ENCODE measurements at places on chromosomes 13 and 19.

DNA sequence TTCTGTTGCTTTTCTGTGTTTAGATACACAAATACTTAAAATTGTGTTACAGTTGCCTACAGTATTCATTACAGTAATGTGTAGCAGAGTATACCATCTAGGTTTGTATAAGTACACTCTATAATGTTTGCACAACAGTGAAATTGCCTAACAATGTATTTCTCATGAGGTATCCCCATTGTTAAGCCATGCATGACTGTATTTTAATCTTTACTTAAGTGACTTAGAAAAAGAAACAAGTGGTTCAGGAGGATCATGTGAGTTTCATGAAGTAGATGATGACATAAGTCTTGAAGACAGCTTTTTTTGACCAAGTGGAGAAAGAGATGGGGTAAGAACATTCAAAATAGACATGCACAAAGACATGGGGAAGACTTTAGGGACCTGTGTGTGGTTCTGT lies 8.4 kb upstream of the KCTD4 start:
- DNase-seq, result no peak

DNA sequence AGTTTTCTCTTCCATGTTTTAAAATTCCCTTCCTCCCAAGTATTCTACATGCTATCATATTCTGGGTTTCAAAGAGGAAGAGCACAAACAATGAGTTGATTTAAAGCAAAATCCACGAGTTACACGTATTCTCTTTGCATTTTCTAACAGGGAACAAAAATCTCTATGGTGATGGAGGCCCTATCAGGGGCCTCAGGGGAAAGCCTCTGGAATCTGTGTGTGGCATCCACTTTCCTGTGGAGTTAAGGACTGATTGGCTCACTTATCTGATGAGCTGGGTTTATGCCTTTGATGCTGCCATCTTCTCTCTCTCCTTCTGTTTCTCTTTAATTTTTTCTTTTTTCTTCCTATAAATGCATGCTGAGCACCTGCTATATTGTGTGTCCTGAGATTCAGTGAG lies 14.8 kb downstream of the OLFM4 start:
- no peak for DNase-seq

DNA sequence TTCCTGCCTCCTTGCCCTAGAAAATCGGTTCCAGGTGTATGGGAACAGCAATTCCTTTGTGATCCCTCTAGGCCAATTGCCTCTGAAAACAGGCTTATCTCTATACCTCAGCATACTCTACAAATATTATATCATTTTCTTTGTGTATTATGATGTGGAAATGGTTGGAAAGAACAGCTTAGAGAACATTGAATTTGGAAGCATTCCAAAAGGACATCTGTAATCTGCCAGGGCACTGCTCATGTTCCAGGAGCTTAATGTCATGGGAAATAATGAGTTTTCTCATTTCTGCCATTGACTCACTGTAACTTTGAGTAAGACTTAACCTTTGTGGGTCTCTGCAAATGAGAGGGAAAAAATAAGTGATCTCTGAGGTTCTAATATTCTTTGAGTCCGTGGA lies 147.3 kb downstream of the UFM1 start:
- DNase-seq, result no peak

DNA sequence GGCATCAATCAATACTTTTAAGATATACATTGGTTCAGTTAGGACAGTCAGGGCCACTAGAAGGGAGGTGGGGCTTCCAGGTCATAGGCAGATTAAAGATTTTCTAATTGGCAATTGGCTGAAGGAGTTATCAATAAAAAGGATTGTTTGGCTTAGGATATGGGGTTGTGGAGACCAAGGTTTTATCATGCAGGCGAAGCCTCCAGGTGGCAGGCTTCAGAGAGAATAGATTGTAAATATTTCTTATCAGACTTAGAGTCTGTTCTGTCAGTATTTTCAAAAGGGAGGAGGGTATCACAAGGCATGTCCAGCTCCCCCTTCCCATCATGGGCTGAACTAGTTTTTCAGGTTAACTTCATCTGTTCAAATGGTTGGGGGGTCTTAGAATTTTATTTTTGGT lies 77.4 kb upstream of the FARP1 start:
- no peak for DNase-seq

DNA sequence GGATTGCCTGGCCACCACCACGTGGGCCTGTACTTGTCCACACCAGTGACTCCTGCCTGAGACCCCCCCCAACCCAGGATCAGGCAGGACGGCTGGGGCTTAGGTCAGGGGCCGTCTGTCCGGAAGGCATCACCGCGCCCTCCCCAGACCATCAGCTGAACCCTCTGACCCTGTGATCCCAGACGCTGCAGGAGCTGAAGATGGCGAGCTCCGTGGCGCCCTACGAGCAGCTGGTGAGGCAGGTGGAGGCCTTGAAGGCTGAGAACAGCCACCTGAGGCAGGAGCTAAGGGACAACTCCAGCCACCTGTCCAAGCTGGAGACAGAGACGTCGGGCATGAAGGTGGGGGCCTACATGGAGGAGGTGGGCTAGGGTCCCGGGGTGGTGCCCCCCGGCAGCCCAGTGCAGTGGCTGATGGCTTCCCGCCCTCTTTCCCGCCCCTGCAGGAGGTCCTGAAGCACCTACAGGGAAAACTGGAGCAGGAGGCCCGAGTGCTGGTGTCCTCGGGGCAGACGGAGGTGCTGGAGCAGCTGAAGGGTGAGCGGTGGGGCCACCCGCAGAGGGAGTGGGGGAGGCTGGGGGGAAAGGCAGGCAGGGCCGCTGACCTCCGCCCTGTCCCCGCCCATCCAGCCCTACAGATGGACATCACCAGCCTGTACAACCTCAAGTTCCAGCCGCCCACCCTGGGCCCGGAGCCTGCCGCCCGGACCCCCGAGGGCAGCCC lies 3.0 kb downstream of the APC2 start:
- DNase-seq, result no peak

GRCh38 chr19:37594304-37594981 lies at the start of the genes ZNF540 and ZNF571:
TSS of gene ZNF540 (plus strand) at chr19:37594876. CDS start at chr19:37598448, 3,572 bp downstream.
TSS of gene ZNF571 (minus strand) at chr19:37594792. CDS start at chr19:37586676, 8,116 bp downstream.
- peak; percentile 94 for DNase-seq

DNA sequence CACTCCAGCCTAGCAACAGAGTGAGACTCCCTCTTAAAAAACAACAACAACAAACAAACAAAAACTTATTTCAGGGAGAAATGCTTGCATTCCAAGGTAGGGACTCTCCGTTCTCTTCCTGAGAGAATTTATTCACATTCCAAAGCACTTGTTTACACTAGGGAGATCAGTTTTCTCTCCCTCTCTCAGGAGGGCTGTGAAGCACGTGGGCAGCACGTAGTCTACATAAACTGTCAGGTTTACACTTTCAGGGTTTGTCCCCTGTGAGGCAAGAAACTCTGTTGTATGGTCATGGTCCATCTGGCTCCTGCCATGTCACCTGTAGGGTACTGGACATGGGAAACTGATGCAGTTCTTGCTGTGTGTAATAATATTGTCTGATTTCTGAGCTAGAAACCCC lies 31.6 kb downstream of the WDR87 start:
- no peak for DNase-seq

GRCh38 chr13:35839806-35840205 lies 291.4 kb downstream of the DCLK1 start:
- DNase-seq, result no peak

DNA sequence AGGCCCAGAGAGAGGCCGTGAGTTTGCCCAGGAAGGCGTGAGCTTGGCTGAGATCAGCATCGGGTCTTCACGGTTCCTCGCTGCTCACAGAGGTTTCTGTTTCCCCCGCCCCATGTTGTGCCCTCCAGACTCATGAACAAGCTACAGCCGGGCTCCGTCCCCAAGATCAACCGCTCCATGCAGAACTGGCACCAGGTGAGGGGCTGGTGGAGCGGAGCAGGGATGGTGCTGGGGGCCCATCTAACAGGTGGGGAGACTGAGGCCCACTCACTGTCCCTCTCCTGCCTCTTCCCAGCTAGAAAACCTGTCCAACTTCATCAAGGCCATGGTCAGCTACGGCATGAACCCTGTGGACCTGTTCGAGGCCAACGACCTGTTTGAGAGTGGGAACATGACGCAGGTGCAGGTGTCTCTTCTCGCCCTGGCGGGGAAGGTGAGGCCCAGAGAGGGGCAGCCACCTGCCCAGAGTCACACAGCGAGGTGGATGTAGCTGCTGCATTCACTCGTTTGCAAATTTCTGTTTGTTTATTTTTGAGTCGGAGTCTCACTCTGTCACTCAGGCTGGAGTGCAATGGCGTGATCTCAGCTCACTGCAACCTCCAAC lies 6.0 kb downstream of the CNN2 start:
- DNase-seq, result no peak

GRCh38 chr13:70616847-70617246 lies 508.6 kb upstream of the KLHL1 start:
- no peak for DNase-seq

GRCh38 chr13:110380359-110381028 lies 73.4 kb downstream of the COL4A2 start:
- DNase-seq, result no peak

GRCh38 chr19:4083677-4084546 lies 17.2 kb upstream of the ZBTB7A start:
- no peak for DNase-seq

DNA sequence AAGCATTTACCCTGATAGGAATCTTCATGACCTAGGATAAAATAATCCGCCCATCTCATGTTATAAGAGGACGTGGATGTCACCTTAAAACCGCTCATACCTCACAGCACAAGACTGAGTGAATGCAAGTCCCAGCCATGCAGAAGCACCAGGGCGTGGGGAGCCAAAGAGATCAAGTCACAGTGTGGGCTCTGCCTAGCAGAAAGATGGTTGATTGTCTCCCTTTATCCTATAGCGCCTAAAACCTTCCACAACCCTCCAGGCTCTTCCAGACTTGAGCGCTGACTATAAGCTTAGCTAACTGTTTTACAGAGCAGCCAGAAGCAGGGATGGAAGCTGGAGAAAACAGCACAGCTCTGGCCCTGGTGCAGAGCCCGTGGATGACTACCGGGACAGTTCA lies 6.8 kb upstream of the ANKRD10 start:
- no peak for DNase-seq

- DNase-seq, result no peak
Observed at GRCh38 chr13:83992566-83993358, 110.5 kb upstream of the SLITRK1 start.

- DNase-seq, result no peak
Observed at GRCh38 chr13:41312176-41312500, 1.1 kb downstream of the NAA16 start.

DNA sequence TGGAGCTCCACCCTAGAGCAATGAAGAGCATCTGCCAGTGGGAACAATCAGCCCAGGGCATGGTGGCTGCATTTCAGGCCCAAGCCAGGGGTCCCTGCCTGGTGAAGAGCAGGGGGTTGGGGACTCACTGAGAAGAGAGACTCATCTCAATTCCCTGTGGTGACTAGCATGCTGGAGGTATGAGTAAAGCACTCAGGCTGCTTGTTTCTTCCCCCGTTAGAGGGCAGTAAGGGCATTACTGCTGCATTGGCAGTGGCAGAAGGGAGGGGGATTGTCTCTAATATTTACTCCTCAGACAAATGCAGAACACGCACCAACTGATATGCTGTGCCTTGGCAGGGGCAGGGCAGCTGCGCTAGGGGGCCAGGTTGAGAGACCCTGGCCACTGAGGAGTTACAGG lies 329.1 kb downstream of the SLITRK5 start:
- no peak for DNase-seq

DNA sequence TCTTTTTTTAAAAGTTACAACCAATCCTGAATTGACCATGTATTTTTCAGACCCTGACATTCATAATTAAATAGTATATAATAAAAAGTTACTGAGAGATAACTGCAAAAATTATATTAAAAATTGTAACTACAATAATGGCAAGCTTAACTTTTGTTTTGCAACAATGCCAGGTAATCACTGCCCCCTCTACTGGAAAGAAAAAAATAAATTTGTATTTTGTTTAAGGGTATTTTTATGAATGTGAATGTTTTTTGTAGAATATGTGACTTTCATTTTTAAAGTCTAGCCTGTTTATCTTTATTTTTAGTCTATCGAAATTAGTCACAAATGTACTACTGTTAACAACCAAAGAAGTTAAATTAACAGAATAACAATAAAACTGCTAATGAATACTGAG lies 21.7 kb downstream of the MRPS31 start:
- no peak for DNase-seq

DNA sequence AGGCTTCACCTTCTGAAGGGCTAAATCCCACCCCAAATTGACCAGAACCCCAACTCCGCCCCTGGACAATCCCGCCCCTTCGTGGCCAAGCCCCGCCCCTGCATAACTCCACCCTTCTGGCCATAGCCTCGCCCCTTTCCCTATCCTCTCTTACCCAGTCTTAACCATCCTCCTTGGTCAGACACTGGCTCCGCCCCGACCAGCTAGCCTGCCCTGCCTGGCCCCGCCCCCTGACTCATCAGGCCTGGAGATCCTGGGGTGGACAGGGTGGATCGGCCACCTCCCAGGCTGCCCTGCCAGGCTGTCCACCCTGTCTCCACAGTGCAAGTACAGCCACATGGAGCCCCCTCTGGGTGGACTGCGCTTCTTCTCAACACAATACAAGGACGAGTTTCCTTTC lies 8.0 kb upstream of the ZNF358 start:
- peak; percentile 65 for DNase-seq

GRCh38 chr13:48029859-48030258 lies 7.7 kb upstream of the NUDT15 start:
- no peak for DNase-seq

GRCh38 chr13:58151452-58151851 lies 519.9 kb downstream of the PCDH17 start:
- no peak for DNase-seq

DNA sequence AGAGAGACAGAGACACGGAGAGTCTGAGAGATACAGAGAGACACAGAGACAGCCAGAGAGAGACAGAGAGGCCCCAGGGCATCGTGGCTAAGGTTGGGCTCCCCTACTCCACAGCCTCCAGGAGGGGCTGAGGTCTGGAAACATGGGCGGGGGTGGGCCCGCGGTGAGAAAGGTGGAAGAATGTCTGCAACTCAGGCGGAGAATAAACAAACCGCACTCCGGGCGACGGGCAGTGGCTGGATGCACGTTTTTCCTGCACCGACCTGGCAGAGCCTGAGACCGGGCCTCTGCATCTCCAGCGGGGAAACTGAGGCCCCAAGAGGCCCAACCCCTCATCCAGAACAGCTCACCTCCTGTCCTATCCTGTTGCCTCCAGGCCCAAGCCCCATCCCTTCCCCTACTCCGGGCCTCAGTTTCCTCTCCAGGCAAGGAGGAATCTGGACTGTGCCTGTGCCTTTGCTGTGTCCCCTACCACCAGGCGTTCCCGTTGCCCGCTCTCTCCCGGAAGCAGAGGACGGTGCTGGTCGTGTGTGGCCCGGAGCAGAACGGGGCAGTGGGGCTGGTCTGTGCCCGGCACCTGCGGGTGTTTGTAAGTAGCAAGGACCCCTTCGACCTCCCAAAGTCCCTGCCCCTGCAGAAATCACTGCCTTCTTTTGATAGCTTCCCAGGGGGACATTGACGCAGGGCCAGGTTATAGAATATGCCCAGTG lies 3.4 kb upstream of the CILP2 start:
- no peak for DNase-seq

Measured in NCI-H774 (cell line).